ENCODE measurements at places on chromosomes 6 and 20. TPM values are rescaled to one million over a fixed set of nuclear protein-coding genes. Genes with fewer than 3 reads are reported as not detected.

- no peak for DNase-seq
These were observed 9.9 kb upstream of the HIVEP2 start for GRCh38 chr6:142954844-142955243.

The ATP9A gene
- total RNA-seq: 37.1 TPM

DNA sequence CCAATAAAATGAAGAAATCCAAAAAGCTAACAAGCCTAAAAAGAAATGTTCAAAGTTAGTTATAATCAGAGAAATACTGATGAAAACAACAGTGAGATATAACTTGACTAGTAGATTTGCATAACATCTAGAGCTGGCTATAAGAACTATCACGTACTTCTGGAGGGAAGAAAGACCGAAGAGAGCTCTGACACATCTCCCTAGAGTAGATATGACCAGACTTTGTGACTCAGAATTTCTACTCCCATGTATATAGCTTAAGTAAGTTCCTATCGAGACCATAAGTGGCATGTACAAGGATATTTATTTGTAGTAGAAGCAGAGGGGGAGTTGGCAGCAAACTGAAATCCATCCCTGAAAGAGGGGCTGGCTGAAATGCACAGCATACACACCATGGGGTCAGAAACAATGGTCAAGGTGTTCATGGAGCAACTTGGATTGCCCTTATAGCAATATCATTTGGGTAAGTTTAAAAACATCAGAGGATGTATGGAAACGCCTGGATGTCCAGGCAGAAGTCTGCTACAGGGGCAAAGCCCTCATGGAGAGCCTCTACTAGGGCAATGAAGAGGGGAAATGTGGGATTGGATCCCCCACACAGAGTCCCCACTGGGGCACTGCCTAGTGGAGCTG is 25.6 kb upstream of the IL17A start:
- DNase-seq: no peak

- no peak for DNase-seq
These were observed 55.0 kb upstream of the HLA-A start for GRCh38 chr6:29887330-29887818.

DNA sequence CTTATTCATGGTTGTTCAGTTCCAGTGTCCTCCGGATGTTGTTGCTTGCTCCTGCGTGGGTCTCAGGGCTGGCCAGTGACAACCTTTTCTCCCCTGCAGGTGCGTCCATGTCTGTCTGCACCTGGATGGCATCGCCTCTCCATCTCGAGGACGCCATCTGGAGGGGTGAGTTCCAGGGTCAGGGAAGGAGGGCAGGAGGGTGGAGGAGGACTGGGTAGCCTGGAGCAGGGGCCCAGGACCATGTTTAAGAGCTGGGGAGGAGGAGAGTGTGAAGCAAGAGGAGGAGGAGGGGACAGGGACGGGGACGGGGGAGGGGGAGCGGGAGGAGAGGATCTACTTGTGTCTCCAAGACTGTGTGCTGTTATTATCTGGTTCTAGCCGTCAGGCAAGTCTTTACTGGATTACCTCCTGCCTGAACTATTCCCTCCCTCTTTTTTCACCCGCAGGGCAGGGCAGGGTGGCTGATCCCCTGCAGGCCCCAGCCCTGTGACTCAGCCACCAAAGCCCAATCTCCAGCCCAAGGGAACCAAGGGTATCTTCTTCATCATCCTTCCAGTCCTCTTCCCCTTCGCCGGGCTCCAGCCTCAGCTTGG is 32.2 kb upstream of the TULP1 start:
- DNase-seq: no peak

DNA sequence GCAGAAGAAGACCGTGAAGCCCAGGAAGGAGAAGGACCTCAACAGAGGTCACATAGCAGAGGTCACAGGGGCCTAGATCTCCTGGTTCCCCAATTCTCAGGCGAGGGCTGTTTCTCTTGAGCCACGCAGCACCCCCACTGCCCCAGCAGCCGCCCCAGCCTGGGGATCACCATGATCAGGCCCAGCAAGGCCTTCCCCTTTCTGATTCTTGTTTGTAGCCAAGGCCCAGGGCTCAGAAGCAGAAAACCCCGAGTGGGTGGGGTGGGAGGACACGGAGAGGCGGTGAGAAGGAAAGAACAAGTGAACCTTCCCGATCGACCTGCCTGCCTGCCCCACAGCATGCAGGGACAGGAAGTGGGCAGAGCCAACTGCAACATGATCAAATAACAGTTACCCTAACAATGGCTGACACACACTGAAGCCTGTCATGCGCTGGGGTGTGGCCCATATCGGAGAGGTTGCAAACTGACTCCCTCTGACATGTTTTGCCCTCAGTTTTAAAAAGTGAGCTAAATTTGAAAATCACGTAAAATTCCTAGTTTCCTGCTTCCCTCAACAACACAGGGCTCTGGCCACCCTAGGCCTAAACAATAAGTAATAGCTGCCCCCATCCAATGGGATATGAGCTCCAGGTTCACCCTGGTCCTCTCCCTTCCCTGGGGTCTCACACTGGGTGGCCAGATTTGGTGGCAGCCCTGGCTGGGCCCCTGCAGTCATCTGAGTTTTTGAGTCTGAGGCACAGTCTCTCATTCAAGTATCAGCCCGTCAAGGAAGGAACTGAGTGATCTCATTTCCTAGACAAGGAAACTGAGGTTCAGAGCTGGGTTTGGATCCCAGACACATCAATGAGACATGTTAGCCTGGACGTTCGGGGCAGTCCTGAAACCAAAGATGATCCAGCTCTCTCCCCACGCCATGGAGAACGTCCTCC is 6.5 kb downstream of the PEDS1 start:
- peak; percentile 66 for DNase-seq

The NFATC2 gene
- 0.34 TPM for total RNA-seq

DNA sequence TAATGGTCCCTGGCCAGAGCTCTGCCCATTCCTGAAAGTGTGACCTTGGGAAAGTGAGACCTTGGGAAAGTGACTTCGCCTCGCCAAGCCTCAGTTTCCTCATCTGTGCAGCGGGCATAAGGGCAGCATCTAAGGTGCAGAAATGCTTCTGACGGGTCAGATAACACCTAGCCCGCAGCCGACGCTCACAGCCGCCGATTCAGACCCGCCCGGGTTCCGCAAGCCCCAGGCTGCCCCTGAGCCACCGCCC is 486 bp downstream of the FKBP1A start:
- no peak for DNase-seq

The MCCD1 gene
- not detected for total RNA-seq

DNA sequence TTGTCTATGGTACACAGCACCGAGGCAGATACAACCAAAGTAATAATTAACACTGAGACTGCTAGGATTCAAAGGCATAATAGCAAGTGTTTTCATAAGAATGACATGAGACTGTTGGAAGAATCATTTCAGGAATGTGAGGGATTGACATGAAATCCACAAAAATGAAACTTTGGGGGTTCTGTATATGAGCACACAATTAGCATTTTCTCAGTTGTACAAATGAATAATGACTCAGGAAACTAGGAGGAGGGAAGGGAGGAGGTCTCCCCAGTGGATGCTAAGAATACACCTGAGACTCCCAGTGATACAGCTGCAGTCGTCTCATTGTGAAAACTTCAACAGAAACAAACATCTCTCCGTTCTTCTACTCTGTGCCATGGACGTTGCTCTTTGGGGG is 428.4 kb upstream of the PLCB4 start:
- no peak for DNase-seq

- DNase-seq: no peak
These were observed 17.7 kb downstream of the HBS1L start for GRCh38 chr6:135036731-135037420.

- no peak for DNase-seq
These were observed 31.9 kb downstream of the GINS1 start for GRCh38 chr20:25439328-25439727.

GRCh38 chr6:158050955-158051354 is 69.3 kb downstream of the SYNJ2 start:
- no peak for DNase-seq
